Globus pallidus (tissue), 1 donor: ENCODE measurements at places on chromosomes 5 and 9.

DNA sequence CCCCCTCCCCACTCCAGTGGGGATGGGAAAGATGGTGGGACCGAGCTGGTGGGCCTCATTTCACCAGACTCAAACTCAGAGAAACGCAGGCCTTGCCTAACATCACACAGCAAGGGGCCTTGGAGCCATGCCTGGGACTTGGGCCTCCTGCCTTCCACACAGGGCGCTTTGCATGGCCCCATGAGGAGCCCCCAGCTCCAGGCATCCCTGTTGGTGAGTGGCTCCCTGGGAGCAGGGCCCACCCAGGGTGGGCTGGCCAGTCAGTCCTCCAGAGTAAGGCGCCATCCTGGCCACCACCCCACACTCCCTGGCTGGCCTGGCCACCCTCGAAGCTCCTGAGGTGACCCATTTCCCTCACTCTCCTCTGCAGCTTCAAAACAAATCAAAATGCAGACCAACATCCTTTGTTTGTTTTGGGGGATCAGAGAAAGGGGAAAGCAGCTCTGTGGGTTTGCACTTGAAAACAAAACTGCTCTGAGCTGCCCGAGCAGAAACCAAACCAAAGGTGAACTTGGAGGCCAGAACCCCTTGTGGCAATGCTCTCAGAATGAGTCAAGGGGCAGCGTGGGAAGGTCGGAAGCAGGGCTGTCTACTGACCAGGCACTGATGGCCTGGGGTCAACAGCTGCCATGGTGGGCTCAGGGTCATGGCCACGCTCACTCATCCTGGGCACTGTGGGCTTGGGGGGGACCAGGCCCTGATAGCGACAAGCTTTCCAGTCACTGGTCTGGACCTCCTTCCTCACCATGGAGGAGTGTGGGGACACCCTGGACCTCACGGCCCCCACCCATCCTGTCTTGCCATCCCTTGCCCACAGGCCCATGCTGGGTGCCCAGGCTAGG lies 37.0 kb upstream of the VDAC1 start:
- no peak for DNase-seq

DNA sequence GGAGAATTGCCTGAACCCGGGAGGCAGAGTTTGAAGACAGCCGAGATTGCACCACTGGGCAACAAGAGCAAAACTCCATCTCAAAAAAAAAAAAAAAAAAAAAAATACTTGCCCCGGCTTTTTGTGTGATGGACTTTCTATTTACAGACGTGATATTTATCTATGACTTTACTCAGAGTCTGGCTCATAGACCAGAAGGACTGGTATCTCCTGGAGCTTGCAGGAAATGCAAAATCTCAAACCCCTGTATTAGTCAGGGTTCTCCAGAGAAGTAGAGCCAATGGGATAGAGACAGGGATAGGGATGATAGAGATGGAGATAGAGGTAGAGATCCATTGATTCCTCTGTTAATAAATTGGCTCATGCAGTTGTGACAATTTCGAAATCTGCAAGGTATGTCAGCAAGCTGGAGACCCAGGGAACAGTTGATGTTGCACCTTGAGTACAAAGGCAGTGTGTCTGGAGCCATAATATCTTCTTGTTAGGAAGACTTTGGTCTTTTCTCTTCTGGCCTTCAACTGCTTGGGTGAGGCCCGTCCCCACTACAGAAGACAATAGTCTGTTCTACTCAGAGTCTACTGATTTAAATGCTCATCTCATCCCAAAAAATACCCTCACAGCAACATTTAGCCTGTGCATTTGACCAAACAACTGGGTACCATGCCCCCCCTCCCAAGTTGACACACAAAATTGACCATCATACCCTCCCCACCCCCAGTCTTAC lies 195.4 kb upstream of the MSX2 start:
- no peak for DNase-seq

GRCh38 chr5:156589946-156590216 lies 260.2 kb upstream of the PPP1R2B start:
- peak; percentile 90 for DNase-seq

GRCh38 chr5:172088801-172089200 lies 82.4 kb upstream of the FBXW11 start:
- no peak for DNase-seq

DNA sequence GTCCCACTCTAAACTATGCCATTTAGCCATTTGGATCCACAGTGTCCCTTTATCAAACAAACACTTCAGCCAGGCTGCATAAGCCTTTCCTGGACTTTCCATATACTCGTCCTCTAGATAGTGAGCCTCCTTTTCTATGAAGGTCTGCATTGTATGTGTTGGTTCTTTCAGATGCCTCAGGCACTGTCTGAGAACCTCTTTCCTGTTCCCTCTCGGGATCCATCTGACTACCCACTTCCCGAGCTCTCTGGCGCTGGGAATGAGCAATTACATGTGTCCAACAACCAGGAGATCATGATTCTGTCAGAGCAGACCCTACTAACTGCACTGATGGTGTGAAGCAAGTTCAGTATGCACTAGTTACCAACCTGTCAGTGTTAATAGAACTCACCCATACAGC lies 14.2 kb downstream of the SMC2 start:
- no peak for DNase-seq

GRCh38 chr9:21481470-21482056 lies 550 bp downstream of the IFNE start:
- peak; percentile 47 for DNase-seq

DNA sequence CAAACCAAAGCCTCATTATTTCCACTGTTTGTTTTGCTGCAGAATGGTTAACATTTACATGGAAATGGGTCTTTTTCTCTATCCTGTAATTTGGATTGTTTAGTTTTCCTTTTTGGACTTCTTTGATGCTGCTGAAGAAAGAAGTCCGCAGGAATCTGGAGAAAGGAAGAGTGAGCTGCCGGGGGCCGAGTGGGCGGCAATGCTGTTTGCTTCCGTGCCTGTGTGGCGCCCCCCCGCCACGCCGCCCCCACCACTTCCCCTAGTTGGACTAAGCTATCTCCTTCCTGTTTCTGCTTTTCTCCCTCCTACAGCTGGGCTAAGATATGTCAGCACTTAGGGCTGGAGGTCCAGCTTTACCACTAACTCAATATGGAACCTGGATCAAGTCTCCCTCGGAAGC lies 39.7 kb downstream of the ACTL7B start:
- peak; percentile 30 for DNase-seq

DNA sequence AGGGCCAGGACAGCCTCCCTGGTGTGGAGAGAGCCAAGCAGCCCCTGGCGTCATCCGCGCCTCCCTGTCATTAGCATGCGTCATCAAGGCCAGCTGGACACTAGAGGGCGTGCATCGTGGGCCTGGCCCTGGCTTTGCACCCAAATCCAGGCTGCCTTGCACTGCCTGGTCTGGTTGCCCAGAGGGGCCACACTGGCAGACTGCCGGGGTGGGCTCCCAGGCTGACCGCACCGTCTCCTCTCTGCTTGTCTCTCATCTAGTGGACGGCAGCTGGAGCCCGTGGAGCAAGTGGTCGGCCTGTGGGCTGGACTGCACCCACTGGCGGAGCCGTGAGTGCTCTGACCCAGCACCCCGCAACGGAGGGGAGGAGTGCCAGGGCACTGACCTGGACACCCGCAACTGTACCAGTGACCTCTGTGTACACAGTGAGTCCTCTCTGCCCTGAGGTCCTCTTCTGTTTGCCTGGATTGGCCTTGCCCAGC lies 29.0 kb downstream of the HK3 start:
- peak; percentile 6 for DNase-seq

DNA sequence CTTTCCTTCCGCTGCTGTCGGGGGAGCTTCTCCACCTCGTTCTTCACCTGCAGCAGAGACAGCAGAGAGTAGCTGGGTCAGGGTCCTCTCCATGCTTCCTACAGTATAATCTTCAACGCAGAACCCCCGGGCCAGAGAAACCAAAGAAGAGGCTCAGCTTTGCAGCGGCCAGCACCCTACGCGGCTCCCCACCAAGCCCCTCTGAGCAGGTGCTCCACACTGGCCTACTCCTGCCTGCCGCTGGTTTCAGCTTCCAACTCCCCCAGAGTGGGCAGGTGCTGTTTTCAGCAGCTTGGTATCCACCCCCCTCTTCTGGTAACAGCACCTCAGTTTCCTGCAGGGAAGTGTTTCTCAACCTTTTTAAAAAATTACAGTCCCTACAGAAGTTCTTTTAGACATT lies 58.3 kb upstream of the FBXW11 start:
- DNase-seq, result no peak

DNA sequence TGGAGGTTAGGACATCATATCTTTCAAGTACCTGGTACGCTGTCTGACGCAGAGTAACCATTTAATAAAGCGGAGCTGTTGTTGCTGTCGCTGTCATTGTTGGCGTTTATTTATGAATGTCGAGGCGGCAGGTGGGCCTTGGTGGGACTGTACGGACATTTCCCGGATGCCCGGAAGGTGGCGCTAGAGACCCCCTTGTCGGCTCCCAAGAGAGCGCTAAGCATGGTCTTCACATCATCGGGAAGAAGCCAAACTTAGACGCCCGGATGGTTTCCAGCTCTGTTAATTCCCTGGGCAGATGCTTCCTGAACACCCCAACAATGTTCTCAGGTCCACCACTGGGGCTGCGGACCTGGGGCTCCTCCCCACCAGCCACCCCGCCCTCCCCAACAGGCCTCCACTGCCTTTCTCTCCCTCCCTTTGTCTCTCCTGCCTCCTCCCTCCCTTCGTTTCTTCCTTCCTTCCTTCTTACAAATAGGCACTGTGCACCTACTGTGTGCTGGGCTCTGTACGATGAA lies 54.1 kb downstream of the DUSP1 start:
- peak; percentile 74 for DNase-seq

- no peak for DNase-seq
These were observed 148.8 kb downstream of the RGS3 start for GRCh38 chr9:113612216-113612747.

DNA sequence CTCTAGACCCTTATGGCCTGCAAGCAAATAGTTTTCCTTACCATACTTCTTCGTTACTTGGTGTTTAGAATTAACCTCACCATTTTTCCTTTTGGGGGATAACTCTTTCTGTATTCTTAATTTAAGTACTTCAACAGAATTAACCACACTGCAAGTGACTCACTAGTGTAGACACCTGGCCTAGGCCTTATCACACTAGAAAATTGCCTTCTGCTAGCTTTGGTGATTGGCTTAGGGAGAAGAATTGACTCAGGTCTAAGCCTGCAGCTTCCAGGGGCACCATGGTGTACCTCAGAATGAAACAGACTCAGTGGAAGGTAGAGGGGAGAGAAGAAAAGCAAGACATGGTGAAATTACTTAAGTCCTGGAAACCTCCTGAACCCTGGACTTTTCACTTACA lies 112.8 kb upstream of the HMHB1 start:
- DNase-seq, result no peak

DNA sequence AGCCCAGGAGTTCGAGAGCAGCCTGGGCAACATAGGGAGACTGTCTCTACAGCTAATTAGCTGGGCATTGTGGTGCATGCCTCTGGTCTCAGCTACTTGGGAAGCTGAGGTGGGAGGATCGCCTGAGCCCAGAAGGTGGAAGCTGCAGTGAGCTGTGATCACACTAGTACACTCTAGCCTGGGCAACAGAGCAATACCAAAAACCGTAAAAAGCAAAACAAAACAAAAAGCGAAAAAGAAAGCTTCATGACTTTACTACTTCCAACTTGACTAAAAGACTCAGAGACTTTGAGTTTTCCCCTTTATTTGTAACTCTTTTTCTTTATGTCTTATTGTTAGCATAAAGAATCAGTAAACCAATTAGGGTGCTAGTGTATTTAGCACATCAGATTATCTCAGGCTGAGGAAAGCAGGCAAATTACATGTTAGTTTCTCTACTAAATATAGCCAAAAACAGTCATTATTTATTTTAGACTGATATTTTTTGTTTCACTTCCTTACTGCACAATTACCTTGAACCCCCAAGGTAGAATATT lies 5.4 kb downstream of the RAD17 start:
- DNase-seq, result no peak

GRCh38 chr9:119310741-119311140 lies 58.5 kb downstream of the BRINP1 start:
- DNase-seq, result no peak

- no peak for DNase-seq
These were observed 29.3 kb downstream of the TLR4 start for GRCh38 chr9:117733465-117733864.

GRCh38 chr5:138793575-138793974 lies 40.4 kb downstream of the CTNNA1 start:
- DNase-seq, result no peak

DNA sequence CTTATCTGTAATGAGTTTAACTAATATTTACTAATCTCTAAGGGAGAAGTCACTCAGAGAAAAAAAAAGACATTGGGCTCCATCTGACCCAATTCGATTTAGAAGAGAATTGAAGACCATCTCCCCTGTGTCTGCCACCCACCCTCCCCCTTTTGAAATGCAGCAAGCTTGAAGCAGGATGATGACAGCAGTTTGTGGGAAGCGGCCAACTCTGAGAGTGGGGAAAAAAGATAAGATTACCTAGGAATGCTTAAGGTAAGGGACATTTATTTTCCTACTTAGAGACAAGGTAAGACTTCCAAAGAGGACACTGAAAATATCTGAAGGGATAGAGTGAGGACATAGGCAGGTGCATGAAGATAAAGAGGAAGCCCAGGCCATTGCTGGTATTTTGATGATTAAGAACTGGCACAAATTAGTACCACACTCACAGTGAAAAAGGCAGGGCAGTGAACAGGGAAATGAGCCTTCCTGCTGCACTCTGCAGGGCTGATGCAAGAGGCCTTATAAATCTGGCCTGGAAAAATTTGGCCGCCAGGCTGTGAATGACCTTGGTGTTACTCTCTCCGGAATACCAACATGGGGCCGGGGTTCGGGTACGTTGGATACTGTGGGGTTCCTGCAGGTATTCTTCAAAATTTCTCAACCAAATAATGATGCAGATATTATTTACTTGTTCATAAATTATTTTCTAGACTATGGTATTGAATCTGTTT lies 42.3 kb downstream of the HTR1A start:
- DNase-seq, result no peak

DNA sequence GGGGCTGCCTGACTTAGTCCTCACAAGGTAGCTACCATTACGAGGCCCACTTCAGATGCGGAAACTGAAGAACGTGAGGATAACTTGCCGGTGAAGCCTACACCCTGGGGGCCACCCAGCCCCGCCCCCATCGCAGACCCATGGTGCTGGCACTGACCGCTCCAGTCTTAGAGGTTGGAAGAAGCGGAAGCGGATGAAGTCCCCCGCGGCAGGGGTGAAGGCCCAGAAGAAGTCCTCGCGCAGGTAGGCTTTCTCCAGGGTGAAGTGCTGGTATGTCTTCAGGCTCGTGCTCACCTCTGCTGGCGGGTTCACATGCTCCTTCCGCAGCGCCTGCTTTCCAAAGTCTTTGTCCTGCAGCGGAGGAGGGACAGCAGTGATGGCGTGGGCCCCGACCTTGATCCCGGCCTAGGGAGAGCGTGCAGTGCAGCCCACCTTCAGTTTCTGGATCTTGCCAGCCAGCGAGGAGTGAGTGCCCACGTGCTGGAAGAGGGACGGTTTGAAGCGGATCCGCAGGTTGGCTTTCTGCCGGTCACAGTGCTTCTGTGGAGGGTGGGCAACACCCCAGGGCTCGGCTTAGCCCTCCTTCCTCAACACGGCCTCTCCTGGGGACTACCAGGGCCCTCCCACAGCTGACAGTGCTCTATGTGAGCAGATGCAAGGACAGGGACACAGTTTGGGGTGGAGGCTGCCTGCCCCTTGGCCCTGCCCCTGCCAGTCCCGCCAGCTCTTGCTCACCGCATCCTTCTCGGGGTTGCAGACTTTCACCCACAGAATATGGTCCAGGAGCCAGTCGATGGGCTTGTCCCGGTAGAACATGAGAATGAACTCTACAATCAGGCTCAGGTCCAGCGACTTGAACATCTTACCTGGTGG lies 5.2 kb downstream of the LTC4S start:
- DNase-seq, result no peak

GRCh38 chr5:91269198-91269597 lies 113.9 kb downstream of the ARRDC3 start:
- peak; percentile 76 for DNase-seq
